ENCODE measurements at places on chromosomes 12 and 14.

GRCh38 chr12:27161458-27162228 lies 79.3 kb upstream of the C12orf71 start:
- DNase-seq = no peak

DNA sequence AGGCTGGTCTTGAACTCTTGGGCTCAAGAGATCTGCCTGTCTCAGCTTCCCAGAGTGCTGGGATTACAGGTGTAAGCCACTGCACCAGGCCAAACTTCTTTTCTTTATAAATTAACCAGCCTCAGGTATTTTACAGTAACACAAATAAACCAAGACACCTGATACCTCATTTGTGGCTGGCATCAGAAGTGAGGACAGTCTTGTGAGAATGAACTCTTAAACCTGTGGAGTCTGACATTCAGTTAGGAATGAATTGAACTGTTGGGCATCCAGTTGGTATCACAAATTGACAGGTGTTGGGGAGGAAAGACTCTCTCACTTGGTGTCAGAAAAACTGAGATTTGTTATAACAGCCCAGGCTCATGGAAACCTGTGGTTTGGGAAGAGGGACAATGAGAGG lies 120.5 kb downstream of the DENND5B start:
- no peak for DNase-seq

DNA sequence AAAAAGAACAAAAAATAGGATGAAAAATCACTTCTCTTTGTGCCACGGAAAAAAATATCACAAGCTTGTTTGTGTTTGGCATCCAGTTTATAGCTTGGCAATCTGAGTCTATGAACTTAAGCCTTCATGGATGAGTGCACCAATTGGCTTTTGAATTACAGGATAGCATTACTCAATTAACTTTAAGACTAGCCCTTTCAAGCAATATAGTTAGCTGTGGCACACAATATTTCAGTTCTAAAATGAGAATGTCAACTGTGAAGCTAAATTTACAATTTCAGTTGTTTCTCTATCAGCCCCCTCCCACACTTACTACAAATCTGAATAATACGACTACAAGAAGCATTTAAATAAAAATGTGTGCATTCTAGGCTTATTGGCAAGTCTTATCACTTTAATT lies 8.3 kb downstream of the RERG start:
- DNase-seq = peak; percentile 15

- no peak for DNase-seq
Observed at GRCh38 chr12:109767991-109768900, 54.6 kb downstream of the FAM222A start.

GRCh38 chr14:98984719-98985041 lies 287.3 kb downstream of the BCL11B start:
- DNase-seq = no peak

DNA sequence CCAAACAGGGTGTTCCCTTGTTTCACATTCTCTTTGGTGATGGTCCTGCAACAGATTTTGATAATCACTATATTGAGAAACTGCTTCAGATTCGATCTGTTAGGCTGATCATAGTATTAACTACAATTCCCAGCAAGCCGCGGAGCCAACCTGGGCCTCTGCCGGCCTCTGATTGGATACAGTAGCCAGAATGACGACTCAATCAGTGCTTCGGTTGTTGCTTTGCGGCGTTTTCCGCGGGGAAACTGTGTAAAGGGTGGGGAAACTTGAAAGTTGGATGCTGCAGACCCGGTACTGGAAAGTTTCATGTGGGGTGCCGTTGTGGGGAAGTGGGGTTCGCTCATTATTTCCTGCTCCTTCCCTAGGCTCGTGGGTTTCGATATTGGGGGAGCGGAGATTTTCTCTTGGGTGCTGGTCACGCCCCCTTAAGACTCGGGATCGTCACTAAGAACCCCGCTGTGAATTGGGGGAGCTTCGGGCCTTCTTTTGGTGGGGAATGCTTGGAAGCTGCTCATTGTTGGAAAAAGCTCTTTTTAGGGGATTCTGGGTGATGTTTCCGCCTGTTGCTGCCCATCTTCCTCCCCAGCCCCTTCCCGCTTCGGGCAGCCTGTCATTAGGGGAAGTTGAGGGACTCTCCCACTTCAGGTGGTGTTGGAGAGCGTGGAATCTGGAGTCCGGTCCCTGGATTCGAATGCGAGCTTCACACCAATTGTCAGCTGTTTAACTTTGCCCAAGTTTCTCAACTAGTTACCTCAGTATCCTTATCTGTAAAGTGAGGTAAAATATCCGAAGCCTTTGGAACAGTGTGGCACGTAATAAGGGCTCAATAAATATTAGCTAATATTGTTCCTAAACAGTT lies at the start of gene RAD51B:
Gene RAD51B, plus strand, starts transcription at position 217 of the 859 bp plus-strand sequence.
- peak; percentile 23 for DNase-seq

DNA sequence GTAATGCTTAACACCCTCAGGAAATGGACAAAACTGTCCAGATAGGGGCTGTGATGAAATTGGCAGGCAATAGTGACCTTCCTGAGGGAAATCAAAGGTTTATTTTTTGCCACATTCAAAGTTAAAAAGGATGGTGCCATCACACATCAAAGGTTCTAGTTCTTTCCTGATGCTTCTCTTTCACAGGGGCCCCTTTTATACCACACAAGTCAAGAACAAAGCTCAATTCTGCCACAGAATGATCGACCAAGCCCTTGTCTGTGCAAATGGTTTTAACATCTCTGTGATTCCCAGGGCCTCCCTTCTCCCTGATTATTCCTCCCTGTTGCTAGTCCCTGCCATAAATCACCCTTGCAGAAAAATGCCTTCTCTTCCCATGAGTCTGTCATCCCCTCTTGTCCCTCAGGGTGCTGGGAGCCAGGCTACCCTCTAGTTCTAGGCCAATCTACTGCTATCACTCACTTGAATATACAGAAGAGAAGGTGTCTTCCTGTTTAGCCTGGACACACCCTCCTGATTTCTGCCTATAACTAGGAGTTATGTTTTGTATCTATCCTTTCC lies 22.7 kb downstream of the SMCO2 start:
- no peak for DNase-seq

- DNase-seq = no peak
Observed at GRCh38 chr12:64352181-64352580, 38.4 kb downstream of the C12orf56 start.

DNA sequence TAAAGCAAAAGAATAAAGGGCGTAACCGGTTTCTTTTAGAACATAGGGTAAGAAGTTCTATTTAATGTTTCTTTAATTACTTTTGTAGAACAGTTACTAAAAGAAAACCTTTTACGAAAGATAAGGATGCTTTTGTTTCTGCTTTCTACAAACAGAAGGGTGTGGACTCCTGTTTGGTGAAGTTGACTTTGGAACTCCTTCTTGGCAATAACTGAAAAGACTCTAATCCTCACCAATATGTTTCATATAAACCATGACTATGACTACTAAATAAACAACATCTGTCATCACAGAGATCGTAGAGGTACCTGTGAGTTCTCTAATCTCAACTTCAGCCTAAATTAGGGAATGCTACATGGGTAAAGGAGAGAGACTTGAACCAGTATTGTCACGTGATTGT lies 210.8 kb upstream of the FLRT2 start:
- DNase-seq = no peak

DNA sequence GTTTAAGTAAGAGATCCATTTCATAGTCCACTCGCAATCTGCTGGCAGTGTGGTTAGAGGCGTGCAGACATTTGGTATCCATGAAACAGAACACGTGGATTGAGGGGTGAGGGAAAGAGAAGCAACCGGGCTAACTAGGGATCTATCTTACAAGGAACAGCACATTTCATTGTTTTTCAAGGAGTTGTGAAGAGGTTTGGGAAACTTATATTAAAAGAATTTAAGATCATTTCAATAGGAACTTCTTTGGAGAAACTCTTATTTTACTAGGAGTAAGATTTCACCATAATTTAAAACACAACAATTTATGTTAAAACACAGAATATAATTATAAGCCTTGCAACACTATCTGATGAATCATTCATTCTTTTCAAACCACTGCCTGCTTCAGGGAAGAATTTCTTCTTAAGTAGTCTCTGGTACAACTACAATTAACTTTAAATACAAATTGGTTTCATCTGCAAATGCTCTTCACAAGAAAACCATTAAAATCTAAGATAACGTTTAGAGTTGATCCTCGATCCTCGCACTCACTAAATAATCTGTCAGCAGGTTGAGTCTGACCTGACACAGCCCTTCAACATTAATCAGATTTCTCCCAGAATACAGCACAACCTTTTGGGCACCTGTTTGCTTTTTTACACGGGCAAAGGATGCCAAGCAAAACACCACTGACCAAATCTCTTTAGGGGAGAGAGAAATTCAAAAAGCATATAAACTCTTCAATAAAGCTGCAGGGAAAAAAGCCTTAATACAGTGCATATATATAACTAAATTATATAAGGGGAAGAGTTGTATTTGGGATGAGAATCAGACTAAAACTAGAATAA lies 27.3 kb downstream of the PPTC7 start:
- DNase-seq = no peak

- no peak for DNase-seq
Observed at GRCh38 chr12:27778206-27778605, 1.8 kb upstream of the KLHL42 start.

DNA sequence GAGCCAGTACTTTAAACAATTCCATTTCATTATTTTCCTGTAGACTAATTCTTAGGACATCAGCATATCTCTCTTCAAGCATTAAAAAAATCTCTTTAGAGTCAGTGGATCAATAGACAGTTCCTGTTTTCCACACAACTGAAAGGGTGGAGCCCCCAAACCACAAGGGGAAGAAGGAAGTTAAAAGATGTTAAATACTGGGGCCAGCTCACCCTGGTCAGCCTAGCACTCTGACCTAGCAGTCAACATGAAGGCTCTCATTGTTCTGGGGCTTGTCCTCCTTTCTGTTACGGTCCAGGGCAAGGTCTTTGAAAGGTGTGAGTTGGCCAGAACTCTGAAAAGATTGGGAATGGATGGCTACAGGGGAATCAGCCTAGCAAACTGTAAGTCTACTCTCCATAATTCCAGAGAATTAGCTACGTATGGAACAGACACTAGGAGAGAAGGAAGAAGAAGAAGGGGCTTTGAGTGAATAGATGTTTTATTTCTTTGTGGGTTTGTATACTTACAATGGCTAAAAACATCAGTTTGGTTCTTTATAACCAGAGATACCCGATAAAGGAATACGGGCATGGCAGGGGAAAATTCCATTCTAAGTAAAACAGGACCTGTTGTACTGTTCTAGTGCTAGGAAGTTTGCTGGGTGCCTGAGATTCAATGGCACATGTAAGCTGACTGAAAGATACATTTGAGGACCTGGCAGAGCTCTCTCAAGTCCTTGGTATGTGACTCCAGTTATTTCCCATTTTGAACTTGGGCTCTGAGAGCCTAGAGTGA lies at the start of gene LYZ:
Gene LYZ, plus strand, starts transcription at position 220 of the 777 bp plus-strand sequence. Its CDS starts 28 bp downstream, at position 248.
- DNase-seq = no peak

DNA sequence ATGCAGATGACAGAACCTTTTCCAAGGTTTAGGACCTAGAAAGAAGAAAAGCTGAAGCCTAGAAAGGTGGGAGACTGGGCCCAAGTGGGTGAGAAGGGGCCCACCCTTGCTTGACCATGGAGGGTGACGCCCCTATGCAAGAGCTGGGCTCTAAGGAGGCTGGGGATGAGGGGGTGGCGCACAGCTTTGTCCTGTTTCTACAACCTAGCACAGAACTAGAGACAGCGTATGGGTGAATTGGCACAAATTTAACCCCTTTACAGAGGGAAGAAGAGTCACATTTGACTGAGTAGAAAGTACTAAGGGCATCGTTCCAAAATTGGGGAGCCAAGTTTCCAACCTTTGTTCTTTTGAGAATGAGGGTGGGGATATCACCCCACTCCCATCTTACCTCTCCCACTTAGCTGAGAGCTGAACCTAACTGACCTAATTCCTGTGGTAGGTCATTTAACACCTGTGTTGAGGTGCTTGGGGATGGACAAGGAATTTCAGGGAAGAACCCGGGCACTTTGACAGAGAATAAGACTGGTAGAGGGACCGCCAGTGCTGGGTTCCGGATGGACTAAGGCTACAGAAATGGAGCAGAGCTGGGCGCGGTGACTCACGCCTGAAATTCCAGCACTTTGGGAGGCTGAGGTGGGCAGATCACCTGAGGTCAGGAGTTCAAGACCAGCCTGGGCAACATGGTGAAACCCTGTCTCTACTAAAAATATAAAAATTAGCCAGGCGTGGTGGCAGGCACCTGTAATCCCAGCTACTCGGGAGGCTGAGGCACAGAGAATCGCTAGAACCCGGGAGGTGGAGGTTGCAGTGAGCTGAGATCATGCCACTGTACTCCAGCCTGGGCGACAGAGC lies 5.2 kb downstream of the NFKBIA start:
- no peak for DNase-seq

DNA sequence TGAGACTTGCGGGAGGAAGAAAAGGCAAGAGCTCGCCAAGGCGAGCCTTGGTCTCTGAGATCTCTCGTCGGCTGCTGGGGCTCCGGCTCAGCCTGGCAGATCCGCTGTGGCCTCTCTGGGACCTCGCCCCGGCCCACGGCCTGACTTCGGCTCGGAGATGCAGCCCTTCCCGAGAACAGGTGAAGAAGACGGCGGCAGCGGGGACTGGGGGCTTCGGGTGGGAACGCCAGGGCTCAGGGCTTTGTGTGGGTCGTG lies 6.0 kb upstream of the HOXC9 start:
- DNase-seq = no peak

- no peak for DNase-seq
Observed at GRCh38 chr14:24607081-24607480, 2.4 kb downstream of the GZMH start.

GRCh38 chr14:68141281-68142088 lies 321.9 kb downstream of the RAD51B start:
- DNase-seq = no peak
